NCI-H2227 treated with DMSO at 0.1 percent for 48 hours (cell line): ENCODE measurements at places on chromosomes 3 and 15.

GRCh38 chr3:122618614-122619013 lies 41.2 kb downstream of the PARP15 start:
- DNase-seq = no peak

DNA sequence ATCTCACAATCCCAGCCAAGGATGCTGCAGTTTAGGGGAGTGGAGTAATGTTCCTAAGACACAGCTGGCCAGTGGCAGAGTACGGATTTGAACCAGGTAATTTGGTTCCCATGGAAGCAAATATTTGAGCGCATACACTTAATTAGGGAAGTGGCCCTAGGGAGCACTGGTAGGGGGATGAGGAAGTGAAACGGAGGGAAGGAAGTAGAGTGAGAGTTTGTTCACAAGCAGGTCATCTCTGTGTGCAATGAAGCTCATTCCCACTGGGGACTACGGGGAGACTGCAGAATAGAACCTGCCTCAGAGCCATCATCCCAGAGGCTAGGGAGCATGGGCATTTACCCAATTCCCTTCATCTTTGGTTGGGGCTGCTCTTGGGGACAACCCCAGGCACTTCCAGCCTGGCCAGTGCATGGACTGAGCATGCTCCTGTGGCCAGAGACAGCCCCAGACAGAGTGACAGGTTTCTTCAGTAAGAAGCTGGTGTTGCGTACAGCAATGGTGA lies 317.2 kb upstream of the PROK2 start:
- DNase-seq = no peak

DNA sequence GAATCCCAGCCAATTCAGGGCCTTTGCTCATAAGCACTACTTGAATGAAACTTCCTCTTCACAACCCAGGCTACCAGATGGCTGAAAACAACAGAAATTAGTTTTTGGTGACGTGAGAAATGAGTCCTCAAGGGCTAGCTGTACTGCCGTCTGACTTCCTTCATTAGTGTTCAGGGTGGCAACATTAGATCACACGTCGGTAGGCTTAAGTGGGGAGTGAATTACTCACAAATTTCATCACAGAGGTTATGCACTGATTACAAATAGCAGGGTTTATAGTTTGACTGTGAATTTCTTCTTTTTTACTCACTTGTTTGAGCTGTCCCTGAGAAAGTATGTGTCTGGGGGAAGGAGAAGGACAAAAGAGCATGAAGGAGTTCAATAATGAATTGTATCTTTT lies 397.2 kb downstream of the GAP43 start:
- DNase-seq = no peak

DNA sequence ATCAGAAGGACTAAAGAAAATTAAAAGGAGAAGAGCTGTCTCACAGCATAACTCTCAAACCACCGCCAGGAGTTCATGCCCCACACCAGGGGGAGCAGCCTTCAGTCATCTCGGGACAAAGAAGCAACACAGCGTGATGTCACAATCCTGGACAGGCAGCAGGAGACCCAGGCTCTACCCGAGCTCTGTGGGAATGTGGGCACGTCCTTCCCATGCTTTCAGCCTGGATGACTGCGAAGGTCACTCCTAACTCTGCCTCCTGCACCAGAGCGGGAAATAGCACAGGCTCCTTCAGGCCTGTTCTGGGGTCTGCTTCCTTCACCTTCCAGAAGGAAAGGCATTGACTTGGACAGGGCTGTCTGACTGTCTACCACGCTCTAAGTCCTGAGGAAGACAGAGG lies 31.3 kb downstream of the NOX5 start:
- peak; percentile 11 for DNase-seq

DNA sequence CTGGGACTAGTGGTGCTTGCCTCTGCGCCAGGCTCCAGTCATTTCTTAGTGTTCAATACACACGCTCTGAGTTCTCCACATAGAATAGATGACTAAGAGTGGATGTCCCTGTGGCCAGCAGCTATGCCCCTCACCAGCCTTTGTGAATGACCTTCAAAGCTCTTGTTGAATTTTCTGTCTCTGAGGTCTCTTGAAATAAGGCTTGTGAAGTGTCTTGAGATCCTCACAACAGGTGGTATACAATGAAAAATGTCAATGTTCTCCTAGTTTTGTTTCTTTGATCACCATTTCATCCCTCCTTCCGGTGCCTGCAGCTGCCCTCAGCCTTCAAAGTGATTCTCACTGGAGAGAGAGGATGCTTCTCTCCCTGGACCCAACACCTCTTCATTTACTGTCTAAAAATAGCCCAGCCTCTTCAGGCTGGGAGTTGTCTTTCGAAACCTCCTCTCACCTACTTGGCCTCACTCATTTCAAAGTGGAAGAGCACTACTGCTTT lies 5.4 kb downstream of the MAPKBP1 start:
- DNase-seq = peak; percentile 2

- DNase-seq = no peak
Observed at GRCh38 chr3:55247666-55248065, 239.4 kb downstream of the WNT5A start.

GRCh38 chr3:84836961-84837360 lies 121.8 kb upstream of the CADM2 start:
- no peak for DNase-seq

DNA sequence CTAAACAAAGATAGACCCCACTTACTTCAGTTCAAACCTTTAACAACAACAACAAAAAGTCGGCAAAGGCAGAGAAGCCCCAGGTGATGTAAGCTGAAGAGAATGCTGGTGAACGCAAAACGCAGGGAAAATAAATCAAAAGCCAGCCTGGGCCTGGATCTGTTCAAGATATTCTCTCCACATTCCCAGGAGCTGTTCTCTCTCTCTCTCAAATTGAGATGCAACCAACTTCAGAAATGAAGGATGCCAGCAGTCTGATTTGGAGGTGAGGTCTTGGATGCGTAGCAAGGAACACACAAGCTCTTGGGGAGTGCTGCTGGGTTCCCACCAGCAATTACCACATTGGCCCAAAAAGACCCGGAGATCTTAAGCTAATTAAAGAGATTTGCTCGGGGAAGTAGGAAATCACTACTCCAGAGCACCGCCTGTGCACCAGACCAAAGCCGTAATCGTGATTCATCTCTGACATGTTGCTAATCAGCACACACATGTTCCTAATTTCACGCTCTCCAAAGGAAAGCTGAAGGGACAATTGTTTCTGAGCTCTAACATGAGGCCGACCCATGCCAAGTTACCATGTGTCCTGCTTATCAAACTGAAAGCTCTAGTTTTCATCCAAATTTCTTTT lies 37.1 kb downstream of the IL17RD start:
- no peak for DNase-seq

- peak; percentile 8 for DNase-seq
Observed at GRCh38 chr3:36959821-36960220, 15.0 kb upstream of the TRANK1 start.

GRCh38 chr3:52402706-52403270 lies 42.1 kb downstream of the SEMA3G start:
- no peak for DNase-seq

- no peak for DNase-seq
Observed at GRCh38 chr15:99955532-99955931, 222.3 kb upstream of the LYSMD4 start.

DNA sequence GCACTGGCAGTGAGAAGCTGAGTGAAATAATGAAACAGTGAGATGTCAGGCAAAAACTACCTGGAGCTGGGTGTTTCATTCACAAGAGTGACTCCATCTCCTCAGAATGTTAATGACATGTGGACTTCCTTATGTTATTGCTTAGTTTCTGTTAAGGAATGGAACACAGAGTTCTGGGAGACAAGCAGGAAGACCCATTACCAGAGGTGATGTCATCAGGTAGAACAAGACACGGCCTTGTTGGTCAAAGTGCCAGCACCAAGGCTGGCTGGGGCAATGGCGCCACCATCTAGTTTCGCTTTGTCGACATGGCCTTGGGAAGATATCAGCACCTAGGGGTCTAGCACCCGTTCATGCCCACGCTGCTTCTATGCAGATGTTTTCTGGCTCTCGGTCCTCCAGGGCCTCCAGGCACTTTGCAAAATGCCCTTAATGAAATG lies 252.2 kb downstream of the FAM43A start:
- no peak for DNase-seq

DNA sequence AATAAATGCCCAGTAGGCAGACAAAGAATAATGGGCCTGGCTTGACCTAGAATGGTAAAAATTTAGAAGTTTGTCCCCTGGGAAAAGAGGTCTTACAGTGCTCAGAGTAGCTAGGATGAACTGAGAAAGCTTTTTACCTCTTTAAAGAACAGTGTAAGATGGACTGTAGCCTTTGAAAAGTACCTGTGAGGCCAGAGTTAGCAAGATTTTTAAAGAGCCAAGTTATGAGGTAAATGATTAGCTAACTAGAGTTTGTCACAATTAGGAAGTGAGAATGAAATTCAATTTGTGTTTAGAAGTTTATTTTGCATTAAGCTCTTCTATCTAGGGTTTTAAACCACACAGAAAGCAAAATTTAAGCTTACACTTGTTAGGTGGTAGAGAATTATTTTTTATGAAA lies 480.9 kb downstream of the ZIC1 start:
- DNase-seq = no peak

GRCh38 chr3:151446002-151446340 lies 14.9 kb downstream of the IGSF10 start:
- DNase-seq = no peak

- no peak for DNase-seq
Observed at GRCh38 chr3:18483226-18483625, 58.1 kb upstream of the SATB1 start.

DNA sequence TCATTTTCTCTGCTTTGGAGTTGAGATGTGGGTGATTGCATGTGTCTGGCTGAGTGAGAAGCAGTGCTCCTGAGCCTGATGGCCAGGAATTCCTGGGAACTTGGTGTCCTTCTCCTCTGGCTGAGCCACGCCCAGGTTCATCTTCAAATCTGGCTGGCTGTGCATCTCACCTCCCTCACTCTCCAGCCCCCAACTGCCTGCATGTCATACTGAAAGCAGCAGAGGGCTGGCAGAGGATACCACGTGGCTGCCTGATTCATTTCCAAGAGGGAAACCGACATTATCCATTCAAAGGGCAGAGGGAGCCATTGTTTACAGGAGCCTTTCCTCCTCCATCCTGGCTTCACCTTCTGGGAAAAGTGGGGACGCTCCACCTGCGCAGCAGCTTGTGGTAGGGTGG lies 57.4 kb downstream of the ABHD5 start:
- no peak for DNase-seq

DNA sequence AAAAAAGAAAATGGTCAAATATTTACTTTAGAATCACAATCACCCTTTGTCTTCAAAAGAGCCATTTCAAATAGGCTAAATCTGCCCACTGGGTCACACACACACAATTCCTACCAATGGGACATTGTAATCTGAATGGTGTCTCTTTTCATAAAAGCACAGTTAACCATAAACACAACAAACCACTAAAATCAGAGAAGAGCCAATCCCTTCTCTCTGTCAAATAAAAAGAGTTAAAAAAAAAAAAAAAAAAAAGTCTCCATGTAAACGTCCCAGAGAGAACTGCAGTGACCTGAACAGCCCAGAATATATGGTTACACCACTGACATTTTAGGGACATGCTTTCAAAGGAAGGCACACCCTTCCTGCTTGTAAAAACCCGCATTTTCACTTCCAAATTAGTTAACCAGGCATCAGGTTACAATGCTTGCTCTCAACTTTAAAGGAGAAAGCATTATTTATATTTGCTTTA lies 63.7 kb downstream of the PRICKLE2 start:
- no peak for DNase-seq

- DNase-seq = no peak
Observed at GRCh38 chr3:53570081-53570480, 75.7 kb downstream of the CACNA1D start.

- no peak for DNase-seq
Observed at GRCh38 chr15:46938169-46938568, 779.1 kb upstream of the SEMA6D start.

GRCh38 chr15:65902373-65902772 lies 33.1 kb downstream of the RAB11A start:
- DNase-seq = no peak

DNA sequence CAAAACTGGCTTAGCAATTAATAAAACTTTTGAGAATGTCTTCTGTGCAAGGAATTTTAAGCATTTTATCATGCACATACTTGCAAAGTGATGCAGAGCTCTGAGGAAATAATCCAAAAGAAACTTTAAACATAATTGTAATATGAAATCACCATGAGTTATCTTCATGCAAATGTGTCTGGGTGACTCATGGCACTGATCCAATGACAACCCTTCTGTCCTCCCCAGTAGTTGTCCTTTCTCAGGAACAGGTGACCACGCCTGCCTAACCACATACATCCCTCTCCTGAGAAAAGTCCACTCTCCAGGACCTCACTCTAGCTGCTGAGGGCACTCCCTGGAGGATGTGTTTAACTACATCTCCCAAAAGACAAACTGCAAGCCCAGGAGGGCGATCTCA lies 530.6 kb upstream of the IL12A start:
- DNase-seq = no peak

- DNase-seq = no peak
Observed at GRCh38 chr3:159513867-159514380, 474.7 kb upstream of the IL12A start.

GRCh38 chr3:150460484-150460883 lies 52.4 kb downstream of the TSC22D2 start:
- no peak for DNase-seq

DNA sequence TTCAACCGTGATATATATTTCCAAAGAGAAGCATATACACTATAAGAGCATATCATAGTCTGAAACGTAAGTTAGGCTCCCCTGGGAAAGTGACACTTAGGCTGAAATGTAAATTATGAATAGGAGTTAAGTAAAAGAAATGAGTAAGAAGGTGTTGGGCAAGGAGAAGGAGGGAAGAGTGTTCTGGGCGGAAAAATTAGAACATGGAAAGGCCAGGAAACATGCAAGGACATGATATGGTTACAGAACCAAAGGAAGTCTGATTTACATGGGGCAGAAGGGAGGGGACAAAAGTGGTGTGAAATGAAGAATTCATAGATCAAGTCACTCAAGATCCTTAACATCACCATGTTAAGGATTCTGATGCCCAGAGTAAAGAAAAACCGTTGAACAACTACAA lies 75.2 kb downstream of the SCAPER start:
- no peak for DNase-seq

DNA sequence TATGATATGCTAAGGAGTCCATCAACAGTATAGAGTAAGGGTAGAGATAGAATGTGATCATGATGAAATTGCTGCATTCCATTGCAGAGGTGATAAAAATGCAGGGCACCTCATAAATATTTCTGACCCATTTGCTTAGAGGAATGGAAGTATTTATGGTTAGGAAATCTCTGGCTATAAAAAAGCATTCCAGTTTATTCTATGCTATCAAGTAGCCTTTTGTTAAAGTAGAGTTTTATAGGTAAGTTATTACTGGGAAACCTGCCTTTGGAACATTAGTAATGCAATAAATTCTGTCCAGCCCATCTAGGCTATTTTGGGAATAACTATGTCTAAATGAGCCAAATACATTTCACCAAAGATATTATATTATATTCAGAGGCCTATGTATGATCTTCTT lies 19.8 kb upstream of the STRIT1 start:
- DNase-seq = no peak

- DNase-seq = no peak
Observed at GRCh38 chr15:72790302-72790910, 6.8 kb upstream of the ADPGK start.

GRCh38 chr15:34514251-34514670 lies 69.2 kb downstream of the GOLGA8B start:
- no peak for DNase-seq
